ENCODE measurements at places on chromosomes 3 and 15.

GRCh38 chr3:157632075-157632474, 128.9 kb upstream of the VEPH1 start:
- no peak for DNase-seq

- no peak for DNase-seq
These were observed 18.1 kb upstream of the SLC22A13 start for GRCh38 chr3:38247366-38248035.

GRCh38 chr3:14726441-14726780, 51.5 kb downstream of the C3orf20 start:
- no peak for DNase-seq

DNA sequence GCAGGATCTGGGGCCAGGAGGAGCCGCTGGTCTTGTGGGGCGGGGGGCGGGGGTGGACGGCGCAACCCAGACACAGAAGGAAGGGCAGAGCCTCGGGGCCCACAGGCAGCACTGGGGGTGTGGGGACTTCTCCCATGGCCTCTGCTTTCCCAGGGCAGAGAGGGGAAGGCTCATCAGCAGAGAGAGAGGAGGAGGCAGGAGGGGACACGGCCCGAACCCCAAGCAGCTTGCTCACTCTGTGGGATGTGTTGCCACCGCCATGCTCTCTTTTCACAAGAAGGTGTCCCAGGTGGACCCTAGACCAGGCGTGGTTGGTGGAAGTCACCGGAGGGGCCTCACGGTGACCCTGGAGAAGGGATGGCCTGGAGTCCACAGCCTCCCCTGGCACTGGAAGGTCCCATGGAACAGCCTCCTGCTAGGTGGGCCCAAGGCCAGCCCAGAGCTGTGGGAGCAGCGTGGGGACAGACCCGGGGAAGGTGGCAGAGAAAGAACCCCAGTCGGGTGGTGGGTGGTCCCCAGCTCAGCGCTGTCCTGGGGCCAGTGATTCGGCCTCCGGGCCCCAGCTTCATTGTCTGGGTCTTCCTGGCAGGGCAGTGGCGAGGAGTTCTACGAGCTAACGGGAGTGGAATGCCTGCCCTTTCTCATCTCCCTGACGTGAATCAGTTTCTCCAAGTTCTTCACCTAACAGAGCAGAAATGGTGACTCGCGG, 46.8 kb upstream of the PCSK6 start:
- DNase-seq = no peak

DNA sequence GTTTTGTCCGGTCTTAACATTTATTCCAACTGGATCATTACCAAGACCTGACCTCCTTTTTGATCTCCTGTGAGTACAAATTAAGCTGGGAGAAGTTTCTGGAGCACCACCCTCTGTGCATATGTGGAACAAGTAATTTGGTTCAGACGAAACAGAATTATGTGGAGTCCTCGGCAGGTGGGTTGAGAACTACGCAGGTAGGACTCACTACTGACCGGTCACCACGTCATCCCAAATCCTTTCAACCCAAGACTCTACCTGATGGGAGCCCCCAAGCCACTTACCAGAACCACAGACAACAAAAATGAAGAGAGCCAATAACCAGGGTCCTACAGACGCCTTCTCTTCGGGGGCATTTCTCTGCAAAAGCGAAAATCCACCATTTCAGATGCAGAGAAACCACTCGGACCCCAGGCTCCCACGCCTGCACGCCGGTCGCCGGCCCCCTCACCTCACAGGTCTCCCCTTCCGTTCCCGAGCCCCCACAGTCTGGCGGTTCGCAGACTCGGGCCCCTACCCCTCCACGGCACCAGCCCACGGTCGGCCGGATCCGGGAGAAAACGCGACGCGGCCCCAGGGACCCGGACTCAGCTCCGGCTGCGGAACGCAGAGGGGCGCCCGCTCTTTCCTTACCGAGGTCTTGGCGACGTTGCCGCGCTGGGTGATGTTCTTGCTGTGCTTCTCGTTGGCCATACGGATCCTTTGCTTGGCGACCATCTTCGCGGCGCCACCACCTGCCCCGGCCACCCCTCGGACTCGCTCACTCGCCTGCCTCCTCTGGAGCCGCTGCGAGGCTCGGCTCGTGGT, 674 bp downstream of the SERP1 start:
- DNase-seq = no peak

DNA sequence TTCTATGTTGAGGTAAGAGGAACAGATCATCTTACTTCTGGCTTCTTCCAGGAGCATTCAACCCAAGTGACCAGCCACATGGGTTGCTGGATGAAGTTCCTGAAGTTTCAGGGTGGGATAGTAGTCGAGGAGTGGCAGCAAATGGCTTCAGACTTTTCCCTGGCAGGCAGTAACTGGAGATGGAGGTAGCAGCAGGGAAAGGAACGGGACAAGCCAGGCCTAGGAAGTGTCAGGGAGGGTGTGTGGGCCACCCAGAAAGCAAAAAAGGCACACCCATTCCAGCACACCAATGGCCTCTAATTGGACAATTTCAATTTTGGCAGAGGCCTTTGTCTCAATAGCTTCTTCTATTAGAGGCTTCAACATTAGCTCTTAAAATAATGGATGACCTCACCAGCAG, 498.6 kb upstream of the ATP11B start:
- DNase-seq = no peak

- DNase-seq = no peak
These were observed 172.0 kb downstream of the XXYLT1 start for GRCh38 chr3:195098741-195099525.

DNA sequence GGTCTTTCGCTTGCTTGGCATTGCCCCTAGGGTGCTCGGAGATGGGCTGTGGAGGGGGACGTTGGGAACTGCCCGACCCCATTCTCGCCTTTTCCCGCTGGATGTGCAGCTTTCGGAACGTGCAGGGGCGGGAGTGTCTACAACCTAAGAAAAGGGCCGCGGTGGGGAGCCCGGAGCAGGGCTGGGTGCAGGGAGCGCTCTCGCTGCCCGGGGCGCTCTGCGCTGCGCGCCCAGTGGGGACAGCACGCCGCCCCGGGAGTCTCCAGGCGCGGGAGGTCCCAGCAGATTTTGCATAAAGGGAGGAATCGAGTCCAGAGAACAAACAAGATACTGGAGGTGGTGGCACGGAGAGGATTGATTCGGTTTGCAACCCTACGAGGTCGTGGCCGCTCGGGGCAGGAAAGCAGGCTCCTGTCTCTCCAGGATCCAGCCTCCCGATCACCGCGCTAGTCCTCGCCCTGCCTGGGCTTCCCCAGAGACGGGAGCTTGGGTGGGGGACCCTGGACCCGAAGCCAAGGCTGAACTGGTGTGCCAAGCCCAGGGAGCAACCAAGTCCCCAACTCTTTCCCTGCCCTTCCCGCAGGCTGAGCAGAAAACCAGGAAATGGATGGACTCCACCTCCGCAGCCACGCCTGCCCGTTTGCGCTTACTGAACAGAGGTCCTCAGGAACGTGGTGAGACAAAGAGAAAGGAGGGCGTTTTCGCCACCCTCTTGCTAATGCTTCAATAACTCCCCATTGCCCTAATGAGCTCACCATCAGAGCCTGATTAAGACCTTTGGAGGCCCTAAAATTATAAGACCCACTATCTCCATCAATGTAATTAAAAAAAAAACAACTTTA, 59.7 kb downstream of the NOX5 start:
- peak; percentile 80 for DNase-seq

DNA sequence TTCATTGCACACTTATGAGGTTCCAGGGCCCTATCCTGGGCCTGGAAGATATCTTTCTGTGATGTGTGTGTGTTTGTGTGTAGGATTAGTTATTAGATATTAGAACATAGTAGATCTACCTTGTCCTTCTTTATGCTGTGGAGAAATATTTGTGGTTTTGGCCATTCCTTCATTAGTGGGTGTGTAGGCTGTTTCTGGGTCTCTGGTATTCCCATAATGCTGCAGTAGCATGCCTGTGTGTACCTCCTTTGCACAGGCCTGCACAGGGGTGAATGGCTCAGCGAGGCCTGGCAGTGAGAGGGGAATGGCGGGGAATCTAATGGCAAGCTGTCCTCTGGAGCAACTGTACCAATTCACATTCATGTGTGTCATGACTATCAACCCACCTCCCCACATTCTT, 125.8 kb upstream of the MRPS22 start:
- no peak for DNase-seq

DNA sequence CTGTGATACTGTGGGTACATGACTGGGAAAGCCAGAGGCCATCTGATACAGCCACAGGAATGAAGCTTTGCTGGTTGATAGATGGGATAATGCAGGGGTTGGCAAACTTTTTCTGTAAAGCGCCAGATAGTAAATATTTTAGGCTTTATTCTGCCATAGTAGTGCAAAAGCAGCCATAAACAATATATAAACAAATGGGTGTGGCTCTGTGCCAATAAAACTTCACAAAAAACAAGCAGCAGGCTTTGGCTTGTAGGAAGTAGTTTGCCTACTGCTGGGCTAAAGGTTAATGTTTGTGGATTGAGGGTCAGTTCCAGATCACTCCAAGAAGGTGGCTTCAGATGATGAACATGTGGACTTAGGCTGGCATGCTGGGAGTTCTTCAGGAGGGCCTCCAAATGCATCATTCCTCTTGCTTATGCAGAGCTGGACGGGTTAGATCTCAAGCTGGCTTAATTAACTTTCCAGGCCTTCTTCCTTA, 305.7 kb downstream of the RPLP1 start:
- no peak for DNase-seq

DNA sequence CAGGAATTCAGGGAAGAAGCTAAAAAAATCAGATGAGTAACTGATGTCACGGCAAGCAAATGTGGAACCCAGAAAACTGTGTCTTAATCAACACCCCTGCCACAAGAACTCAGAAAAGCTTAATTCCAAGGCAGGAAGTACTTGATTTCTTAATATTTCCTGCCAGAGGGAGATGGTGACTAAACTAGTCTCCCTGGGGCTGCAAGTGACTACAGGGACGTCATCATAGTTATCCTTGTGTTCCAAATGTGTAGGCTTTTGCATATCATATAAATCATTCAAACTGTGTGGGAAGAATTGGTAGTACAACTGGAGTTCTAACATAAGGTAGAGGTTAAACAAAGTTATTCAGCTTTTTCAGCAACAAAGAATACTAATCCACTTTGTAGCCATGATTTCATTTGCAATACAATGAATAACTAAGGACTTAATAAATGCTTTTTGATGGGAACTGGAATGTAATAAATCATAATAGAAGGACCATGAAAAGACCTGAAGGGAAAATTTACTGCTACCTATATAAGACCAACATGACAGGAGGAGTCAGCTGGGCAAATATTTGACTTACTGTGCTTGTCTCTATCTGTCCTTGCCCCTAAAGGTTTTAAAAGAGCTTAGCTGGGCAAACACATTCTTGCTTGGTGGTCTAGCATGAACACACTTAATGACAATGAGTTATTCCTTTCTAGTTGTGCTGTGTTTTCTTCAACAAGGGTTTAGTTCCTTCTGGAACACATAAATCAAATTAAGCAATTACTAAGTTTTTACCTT, 76.0 kb upstream of the NECTIN3 start:
- DNase-seq = no peak

DNA sequence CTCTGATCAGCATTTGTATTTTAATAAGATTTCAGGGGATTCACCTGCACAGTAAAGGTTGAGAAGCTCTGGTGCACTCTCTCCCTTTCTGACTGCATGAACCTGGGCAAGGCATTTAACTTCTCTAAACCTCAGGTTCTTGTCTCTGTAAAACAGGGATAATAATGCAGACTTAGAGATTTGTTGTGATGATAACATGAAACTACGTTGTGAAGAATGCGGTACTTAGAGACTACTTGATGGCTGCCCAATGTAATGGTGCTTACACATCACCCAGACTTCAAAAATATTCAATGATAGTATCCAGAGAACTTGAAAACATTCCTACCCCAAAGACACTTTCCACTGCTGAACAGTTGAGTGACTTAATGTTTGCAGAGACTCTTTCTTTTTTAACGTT, 19.8 kb upstream of the TNFSF10 start:
- DNase-seq = no peak

DNA sequence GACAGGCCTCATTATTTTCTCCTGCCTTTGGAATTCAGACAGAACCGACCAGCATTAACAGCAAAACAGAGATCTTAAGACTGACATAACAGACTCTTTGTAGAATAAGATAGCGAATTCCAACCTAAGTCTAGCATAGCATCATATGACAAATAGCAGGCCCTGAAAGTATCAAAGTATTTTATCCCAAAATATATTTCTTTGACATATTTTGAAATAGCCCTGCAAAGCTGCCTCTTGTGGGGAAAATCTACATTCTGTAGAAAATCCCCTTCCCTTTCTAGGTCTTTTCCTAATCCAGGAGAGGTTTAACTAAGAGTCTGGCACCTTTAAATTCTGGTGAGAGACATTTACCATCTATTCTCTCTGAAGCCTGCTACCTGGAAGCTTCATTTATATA, 34.4 kb upstream of the STRIT1 start:
- no peak for DNase-seq

DNA sequence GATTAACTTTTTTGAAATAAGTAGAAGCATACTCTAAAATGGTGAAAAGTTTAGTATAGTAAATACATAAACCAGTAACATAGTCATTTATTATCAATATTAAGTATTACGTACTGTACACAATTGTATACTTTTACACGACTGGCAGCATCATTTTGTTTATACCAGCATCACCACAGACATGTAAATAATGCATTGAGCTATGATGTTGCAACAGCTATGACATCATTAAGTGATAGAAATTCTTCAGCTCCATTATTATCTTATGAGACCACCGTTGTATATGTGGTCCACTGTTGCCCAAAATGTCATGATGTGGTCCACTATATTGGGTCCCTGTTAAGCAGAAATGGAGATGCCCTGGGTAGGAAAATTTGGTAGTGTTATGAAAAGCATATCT, 51.3 kb downstream of the DRD3 start:
- no peak for DNase-seq

GRCh38 chr3:59234884-59235633, 185.2 kb upstream of the CFAP20DC start:
- DNase-seq = no peak

- no peak for DNase-seq
These were observed 405.8 kb upstream of the ADAMTS9 start for GRCh38 chr3:65093641-65094040.

- DNase-seq = no peak
These were observed 90.1 kb downstream of the TMCO5A start for GRCh38 chr15:38024293-38025091.

DNA sequence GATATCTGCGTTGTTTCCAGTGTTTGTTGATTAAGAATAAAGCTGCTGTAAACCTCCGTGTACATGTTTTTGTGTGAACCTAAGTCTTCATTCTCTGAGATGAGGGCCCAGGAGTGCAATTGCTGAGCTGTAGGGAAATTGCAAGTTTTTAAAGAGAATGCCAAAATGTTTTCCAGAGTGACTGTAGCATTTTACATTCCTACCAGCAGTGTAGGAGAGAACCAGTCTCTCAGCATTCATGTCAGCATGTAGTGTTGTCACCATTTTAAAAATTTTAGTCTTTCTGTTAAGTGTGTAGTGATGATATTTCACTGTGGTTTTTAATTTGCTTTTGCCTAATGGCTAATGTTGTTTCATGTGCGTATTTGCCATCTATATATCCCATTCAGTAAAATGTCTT, 3.4 kb upstream of the MGLL start:
- DNase-seq = no peak

- DNase-seq = no peak
These were observed 188.5 kb downstream of the ALCAM start for GRCh38 chr3:105555206-105555605.

- no peak for DNase-seq
These were observed 73.4 kb downstream of the CCK start for GRCh38 chr3:42192334-42193200.
